CD4-positive, alpha-beta T cell treated with Interleukin-21 for 1 hour (primary cell): ENCODE measurements at places on chromosomes 7 and 10.
A peak's percentile ranks its signal among the peaks of the same experiment; 100 is the strongest.

DNA sequence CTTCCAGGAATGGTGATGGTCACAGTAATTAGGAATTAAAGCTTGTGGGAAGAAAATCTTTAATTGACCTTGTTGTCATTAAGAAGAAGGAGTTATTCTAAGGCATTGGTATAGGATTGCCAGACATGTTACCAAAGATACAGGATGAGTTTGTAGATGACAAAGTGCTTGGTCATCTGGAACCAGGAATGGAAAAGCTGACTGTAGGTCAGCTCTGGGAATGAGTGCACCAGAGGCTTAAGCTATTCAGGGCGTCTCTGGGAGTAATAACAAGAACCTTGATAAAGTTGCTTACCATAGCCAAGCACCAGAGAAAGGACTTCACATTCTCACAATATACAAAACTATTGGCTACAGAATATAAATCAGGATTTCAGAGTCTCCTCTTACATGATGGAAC is 89.0 kb downstream of the PHTF2 start:
- DNase-seq = no peak

DNA sequence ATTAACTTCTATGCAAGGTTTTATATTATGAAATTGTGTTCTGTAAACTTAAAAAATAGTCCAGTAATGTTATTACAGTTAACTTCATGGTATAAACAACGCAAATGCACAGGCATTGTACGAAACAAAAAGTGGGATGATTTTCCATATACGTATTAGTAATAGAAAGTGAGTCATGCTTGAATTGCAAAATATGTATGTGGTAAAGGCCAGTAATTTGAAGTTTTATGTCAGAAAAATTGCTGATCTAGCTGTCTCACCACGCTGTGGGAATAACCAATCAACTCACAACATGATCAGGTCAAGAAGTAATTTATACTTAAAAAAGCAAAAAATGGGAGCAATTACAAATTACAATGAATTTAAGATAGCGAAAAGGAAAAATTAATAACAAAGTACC is 37.0 kb upstream of the GLI3 start:
- no peak for DNase-seq

DNA sequence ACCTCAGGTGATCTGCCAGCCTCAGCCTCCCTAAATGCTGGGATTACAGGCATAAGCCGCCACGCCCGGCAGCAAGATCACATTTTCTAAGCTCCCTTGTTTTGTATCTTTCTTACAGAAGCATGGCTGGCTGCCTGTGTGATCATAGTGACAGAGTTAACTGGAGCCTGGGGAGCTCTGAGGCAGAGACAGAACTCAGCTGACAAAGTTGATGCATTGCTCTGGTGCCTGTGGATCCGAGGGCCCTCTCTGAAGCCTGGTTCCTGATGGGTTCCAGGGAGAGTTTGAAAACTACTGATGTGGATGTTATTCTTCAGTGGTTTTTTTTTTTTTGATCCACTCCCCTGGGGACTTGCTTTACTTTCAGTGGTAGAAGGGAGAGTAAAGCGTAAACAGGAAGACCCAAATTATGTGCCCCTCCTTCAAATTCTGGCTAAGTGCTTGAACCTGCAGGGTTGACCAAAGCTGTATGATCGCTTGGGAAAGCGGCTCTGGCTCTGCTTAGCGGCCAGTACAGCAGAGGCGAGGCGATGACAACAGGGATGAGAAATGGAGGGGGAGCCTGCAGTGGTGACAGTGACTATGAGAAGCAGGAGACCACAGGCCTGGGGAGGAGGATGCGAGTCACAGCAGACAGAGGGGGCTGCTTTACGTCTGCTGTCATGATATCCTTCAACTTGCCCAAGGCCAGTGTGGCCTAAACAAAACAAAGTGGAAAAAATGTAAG is 6.8 kb upstream of the EFCAB10 start:
- no peak for DNase-seq

- DNase-seq = no peak
Observed at GRCh38 chr7:81284576-81284975, 365.7 kb upstream of the SEMA3C start.

GRCh38 chr7:122578350-122578749 is 120.6 kb downstream of the RNF133 start:
- no peak for DNase-seq

DNA sequence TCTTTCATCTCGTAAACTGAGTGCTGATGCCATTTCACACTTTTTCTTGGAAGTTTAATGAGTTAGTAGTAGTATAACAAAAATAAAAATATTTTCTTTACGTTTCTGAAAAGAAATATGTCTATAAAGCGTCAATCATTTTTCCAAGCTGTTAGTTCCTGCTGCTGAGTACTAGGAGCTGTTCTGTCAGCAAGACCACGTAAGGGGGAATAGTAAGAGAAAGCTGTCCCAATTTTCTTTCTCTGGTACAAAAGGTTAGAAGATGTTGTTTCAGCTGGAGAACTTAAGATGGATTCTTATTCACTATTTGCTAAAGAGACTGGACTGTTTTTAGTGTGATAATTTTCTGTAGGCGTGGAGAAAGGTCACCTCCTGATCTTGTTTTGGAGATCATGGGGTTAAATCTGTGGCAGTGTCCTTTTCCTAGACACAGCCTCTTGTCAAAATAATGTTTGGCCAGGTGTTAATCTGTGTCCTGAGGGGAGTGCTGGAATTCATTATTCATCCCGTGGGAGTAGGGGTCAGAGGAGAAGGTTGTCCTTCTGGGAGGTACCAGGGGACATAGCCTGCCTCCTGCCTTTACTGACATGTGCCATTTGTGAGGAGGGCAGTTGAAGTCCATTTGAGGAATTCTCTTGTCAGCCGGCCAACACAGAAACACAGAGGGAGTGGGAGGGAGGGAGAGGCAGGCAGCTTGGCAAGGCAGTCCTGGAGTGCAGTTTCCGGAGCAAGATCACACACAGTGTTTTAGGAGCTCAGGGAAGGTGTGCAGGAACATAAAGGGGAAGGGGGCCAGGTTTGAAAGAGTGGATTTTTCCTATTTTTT is 368.7 kb downstream of the AUTS2 start:
- DNase-seq = no peak

DNA sequence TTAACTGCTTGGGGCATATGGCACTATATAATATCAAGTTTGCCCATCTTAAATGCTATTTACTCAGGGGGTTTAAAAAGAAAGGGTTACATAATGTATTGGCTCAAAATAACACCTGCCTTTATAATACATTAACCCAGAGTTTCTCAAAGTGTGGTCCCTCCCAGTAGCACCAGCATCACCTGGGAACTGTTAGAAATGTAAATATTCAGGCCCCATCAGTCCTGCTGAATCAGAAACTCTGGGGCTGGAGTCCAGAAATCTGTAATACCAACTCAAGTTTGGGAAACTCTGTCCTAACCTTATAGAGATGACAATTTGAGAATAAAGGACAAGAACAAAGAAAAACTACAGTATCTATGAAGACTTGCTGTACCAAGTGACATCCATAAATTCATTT is 270.7 kb downstream of the PARD3 start:
- no peak for DNase-seq

GRCh38 chr7:20133803-20134202 is 83.4 kb downstream of the MACC1 start:
- no peak for DNase-seq

- peak; percentile 56 for DNase-seq
Observed at GRCh38 chr7:106425017-106425719, 140.4 kb upstream of the NAMPT start.

- DNase-seq = no peak
Observed at GRCh38 chr7:69429911-69430383, 168.3 kb upstream of the AUTS2 start.

DNA sequence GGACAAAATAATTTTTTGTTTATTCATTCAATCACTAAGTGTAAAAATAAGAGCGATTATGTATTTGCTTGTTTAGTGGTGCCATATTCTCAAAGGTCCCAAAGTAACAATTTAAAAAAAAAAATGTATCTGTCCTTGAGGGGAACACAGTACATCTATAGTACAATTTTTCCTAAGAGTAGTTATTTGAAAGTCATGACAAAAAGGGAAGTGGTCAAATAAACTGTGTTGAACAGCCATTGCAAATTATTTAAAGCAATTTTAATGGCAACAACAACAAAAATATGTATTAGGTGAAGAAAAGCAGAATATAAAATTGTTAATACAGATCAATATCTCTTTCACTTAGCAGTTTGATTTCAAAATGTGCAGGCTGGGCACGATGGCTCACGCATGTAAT is 943.5 kb downstream of the CNTNAP2 start:
- DNase-seq = no peak

GRCh38 chr7:4725850-4726450 is 43.9 kb downstream of the FOXK1 start:
- no peak for DNase-seq

GRCh38 chr7:92614660-92615174 is 24.5 kb upstream of the FAM133B start:
- no peak for DNase-seq

DNA sequence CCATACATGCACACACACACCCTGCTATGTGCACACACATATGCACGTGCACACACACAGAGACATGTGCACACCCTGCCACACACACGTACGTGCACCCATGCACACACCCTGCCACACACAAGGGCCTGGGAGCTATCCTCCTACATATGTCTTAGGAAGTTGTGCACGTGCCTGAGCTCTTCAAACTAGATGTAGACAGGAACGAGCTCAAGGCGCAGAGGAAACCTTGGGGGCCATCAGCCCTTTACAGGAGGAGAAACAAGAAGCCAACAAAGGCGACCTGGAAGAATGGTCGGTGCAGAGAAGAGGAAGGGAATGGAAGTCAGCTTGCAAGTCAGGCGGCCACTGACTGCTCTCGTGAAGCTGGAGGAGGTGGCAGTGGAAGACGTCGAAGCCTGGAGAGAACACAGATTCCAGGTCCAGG is 58.7 kb downstream of the AOC1 start:
- DNase-seq = no peak

DNA sequence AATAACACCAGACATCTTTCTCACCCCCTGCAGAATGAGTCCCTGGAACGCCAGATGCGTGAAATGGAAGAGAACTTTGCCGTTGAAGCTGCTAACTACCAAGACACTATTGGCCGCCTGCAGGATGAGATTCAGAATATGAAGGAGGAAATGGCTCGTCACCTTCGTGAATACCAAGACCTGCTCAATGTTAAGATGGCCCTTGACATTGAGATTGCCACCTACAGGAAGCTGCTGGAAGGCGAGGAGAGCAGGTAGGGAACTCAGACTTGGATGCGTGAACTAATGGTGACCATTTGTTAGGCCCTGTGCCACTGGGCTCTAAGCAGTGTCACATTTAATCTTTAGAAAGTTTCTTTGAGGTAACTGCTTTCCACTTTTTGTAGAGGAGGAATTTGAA is 7.1 kb downstream of the VIM start:
- no peak for DNase-seq

GRCh38 chr7:132489776-132490237 is 86.5 kb downstream of the PLXNA4 start:
- no peak for DNase-seq

DNA sequence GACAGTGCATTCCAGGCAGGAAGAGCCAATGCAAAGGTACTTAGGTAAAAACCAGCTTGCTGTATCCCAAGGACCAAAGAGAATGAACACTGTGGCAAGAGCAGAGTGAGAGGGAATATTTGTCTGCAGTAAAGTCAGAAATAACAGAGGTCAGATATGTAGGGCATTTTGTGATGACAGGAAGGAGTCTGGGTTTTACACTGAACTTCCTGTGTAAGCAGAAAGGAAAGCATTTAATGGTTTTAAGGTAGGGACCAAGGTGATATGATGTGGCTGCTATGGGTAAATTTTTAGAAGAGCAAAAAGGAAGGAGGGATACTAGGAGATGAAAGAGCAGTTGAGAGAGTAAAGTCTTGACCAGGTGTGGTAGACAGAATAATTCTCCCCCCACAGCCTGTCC is 10.1 kb downstream of the ABCB1 start:
- peak; percentile 16 for DNase-seq

DNA sequence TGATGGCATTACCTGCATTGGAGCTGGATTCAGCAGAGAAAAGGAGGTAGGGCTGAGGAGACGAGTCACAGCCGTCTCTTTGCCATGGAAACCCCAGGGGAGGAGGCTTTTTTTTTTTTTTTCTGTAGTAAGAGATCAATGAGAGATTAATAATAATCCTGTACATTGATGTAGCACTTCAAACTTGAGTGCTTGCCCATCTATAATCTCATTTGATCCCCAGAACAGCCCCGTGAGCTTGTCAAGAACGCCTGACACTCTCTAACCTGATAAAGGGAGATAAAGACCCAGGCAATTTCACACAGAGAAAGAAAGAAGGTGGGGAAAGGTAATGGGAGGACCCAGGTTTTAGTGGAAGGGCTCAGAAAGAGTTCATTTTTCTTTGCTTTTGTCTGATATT is 195.2 kb upstream of the FOXK1 start:
- DNase-seq = no peak

DNA sequence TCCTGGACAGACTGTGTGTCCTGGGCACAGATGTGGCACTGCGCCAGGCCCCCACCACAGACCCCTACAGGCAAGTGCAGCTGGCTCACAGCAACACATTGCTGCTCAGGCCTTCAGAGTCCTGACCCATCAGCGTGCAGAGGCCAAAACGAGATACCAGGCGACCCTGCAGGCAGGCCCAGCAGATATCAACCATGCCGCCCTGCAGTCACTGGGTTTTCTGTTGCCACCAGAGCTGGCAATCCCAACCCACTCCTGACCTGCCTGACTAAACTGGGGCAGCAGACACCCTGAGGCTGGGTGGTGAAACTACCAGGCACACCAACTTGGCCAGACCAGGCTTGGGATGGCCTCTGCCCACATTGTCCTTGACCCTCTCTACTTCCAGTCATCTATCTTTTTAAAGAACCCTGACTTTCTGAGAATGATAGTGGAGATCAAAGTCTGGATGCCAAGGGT is 20.3 kb downstream of the ZCCHC24 start:
- no peak for DNase-seq

DNA sequence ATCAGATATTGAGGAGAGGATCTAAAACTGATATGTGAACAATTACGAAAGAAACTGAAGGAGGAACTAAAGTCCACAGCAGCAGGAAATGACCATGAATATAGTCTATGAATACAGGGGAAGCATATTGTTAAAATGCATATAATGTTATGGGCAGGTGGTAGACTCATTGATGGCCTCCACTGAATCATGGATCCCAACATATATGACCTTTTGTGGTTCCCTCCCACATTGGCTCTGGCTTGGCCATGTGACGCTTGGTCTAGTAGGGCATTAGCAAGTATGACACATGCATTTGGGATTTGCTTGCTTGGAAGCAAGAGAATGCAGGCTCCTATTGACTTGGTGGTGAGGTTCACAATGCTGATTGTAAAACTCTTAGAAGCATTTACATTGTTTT is 55.2 kb upstream of the RAB18 start:
- DNase-seq = no peak

GRCh38 chr10:389836-390448 is 254.7 kb downstream of the ZMYND11 start:
- no peak for DNase-seq

DNA sequence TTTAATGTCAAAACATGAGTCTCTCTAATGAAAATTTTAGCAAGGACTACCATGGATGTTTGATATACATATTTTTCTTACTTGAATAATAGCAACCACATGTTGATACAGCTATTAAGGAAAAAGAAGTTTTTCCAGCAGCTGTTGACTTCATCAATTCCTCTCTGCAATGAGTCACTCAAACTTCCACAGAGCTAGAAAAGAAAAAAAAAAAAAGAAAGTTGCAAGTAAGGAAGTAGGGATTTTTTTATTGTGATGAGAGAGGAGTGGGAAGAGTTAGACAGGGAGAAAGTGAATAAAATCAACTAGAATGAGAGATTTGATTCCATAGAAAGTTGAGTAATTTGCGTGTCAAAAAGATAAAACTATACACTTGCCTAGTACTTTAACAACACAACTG is 46.2 kb downstream of the CAV1 start:
- DNase-seq = no peak
